ENCODE measurements at places on chromosomes 7 and 10. TPM values are rescaled to one million over a fixed set of nuclear protein-coding genes. Genes with fewer than 3 reads are reported as not detected.

AMPH gene
- 9.2 TPM for total RNA-seq

ARHGAP19 gene
- total RNA-seq: 19.1 TPM

FKBP6 gene
- not detected for total RNA-seq

PIP gene
- total RNA-seq: not detected

HABP2 gene
- total RNA-seq: not detected

RRP12 gene
- total RNA-seq: 40.9 TPM

THSD7A gene
- 12.7 TPM for total RNA-seq

All from endothelial cell of umbilical vein (primary cell).